ENCODE measurements at places on chromosomes 6 and 20. TPM values are rescaled to one million over a fixed set of nuclear protein-coding genes. Genes with fewer than 3 reads are reported as not detected.

ZNF334 gene
- total RNA-seq, result 0.36 TPM

- DNase-seq, result no peak
These were observed 4.7 kb upstream of the LY86 start for GRCh38 chr6:6583836-6584235.

- DNase-seq, result no peak
These were observed 257.8 kb downstream of the GMDS start for GRCh38 chr6:1987640-1988039.

DNA sequence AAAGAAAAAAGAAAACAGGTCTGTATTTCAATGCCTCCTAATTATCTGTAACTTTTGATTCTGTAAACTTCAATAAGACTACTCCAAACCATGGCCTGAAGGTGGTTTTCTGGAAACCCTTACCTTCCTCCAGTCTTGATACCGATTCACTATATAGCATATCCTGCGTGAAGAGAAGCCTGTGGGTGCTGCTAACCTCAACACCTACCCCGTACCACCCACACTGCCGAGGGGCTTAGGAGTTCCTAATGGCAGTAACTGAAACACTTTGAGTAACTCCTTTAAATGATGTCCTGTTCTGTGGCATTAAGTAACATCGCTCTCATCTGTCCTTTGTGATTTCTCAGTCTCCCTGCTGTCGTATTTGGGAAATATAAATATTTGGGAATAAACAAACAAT, 104.5 kb upstream of the CARMIL1 start:
- no peak for DNase-seq

DNA sequence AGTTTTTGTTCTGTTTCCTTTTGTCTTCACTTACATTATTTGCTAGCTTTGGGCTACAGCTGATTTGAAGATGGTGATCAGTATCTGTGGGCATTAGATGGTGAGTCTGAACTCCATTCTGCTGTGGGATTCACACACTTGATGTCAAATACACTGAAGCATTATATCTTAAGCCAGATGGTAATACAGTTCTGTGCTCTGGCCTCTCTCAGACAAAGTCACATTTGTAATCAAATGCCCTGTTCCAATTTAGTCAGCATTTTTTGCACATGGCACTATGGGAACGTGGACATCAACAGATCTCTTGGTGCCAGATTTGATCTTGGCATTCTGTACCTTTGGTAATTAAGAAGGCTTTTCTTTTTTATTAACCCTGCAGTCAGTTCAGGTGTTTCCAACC, 56.0 kb downstream of the SASH1 start:
- DNase-seq, result no peak

GRCh38 chr6:112237595-112237994, 16.8 kb downstream of the LAMA4 start:
- DNase-seq, result peak; percentile 47
